ENCODE measurements at places on chromosomes 1 and 21.
A peak's percentile ranks its signal among the peaks of the same experiment; 100 is the strongest.

- no peak for DNase-seq
Observed at GRCh38 chr1:1208713-1209433, 2.5 kb upstream of the TNFRSF18 start.

- DNase-seq, result no peak
Observed at GRCh38 chr1:28508435-28508754, 2.6 kb downstream of the RCC1 start.

DNA sequence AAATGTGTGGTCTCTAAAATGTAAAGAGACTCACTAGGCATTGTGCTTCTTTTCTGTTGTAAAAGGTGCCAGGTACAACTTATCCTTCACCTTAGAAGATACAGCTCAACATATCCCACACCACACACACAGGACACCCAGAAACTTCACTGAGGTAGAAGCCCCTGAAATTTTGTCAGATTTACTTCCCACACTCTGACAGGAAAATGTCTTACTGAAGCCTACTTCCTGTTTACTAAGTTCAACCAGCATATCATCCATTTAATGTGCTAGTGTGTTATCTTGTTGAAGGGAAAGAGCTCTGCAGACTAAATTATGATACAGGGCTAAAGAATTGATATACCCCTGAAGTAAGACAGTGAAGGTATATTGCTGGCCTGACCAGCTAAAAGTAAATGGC lies 39.9 kb upstream of the INSL5 start:
- DNase-seq, result no peak

- DNase-seq, result no peak
Observed at GRCh38 chr1:196259316-196259715, 348.9 kb downstream of the KCNT2 start.

- DNase-seq, result no peak
Observed at GRCh38 chr1:68459796-68460195, 10.0 kb upstream of the RPE65 start.

GRCh38 chr1:109252893-109253802 lies 3.8 kb downstream of the CELSR2 start:
- DNase-seq, result peak; percentile 1
